ENCODE measurements at places on chromosomes 6 and 20.

GRCh38 chr20:41523857-41524256 lies 94.3 kb downstream of the CHD6 start:
- no peak for DNase-seq

- DNase-seq = no peak
These were observed 22.7 kb upstream of the BMP2 start for GRCh38 chr20:6744805-6745204.

GRCh38 chr6:155187994-155188706 lies 75.7 kb upstream of the CLDN20 start:
- no peak for DNase-seq

DNA sequence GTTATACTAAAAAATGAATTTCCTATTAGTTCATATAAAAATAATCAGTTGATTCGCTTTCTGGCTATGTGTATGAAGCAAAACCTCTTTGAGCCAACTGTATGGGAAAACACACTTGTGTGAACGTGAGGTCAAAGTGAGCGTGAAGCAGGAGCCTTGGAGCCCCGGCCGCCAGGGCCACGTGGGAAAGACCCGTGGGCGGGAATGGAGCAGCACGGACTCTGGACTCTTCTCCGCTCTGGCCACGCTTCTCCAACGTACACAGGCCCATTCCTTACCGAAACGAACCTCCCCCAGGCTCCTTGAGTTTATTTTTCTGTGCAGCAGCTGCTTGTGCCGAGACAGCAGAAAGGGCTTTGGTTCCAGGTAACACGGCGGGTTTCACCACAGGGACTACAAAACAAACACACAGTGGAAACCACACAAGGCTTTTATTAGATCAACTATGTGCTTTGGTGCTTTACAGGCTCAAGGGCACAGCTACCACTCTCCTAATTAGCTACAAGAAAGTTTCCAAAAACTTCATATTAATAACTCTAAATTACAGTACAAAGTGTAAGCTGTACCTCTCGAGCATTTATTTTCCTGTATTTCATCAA lies 62.7 kb downstream of the TAF4 start:
- DNase-seq = no peak
